ENCODE measurements at places on chromosomes 1 and 21.

DNA sequence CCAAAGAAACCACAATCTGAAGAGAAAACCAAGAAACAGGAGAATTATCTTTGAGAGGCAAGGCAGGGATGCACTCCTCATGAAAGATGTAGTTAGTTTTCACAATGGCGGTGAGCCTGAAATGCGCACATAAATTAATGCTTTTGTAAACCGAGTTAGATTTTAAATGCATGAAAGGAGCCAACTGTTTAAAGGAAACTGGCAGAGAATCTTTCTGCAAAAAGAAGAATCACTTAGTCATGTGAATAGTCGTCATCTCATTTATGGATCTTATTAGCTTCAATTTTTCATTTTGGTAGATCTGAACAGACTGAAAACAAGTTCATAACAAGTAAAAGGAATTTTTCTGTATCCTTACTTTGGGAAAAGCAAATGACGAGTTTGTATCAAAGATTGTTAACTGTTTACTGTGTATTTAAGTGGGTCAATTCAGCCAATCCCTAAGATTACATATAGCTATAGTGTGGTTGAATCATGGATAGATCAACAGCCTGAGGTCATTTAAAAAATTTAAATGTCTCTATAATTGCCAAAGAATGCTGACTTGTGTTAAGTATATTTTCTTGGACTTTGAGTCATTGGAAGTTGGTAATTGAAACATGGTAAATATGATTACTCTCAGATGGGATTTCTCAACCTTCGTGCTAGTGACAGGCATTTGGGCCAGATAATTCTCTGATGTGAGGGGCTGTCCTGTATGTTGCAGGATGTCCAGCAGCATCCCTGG is 226.6 kb upstream of the KAZN start:
- DNase-seq = no peak

DNA sequence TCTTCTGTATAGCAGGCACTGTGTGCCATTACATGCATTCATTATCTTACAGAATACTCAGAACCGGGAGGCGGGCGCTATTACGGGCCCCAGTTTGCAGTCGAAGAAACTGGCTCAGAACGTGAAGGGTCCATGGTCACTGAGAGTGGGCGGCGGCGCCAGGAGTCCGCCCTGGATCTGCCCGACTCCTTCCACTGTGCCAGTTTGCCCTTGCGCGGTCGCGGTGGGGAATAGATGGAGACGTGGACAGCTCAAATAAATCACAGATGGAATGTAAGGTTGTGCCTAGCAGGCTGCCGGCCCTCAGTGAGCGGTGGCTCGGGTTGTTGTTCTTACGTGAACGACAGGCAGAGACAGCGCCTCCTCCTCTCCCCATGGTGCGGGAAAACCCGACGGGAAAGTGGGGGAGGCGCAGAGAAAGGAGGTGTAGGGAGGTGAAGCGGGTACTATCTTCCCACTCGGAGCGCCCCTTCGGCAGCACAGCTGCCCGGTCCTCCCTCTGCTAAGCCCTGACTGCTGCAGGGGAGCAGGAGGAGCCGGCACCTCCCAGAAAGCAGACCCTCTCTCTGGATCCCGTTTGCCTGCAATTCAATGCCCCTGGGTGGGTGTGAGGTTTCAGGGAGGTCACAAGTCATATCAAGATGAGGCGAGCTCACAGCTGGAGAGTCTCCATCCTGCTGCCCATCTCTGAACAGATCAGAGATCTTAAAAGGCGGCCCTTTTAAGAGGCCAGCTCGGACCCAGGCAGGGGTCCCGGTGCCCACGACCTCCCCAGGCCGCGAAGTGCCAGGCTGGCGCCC is 1.1 kb downstream of the COL9A2 start:
- DNase-seq = no peak

GRCh38 chr1:223641523-223642039 is 23.9 kb downstream of the CAPN8 start:
- DNase-seq = no peak

DNA sequence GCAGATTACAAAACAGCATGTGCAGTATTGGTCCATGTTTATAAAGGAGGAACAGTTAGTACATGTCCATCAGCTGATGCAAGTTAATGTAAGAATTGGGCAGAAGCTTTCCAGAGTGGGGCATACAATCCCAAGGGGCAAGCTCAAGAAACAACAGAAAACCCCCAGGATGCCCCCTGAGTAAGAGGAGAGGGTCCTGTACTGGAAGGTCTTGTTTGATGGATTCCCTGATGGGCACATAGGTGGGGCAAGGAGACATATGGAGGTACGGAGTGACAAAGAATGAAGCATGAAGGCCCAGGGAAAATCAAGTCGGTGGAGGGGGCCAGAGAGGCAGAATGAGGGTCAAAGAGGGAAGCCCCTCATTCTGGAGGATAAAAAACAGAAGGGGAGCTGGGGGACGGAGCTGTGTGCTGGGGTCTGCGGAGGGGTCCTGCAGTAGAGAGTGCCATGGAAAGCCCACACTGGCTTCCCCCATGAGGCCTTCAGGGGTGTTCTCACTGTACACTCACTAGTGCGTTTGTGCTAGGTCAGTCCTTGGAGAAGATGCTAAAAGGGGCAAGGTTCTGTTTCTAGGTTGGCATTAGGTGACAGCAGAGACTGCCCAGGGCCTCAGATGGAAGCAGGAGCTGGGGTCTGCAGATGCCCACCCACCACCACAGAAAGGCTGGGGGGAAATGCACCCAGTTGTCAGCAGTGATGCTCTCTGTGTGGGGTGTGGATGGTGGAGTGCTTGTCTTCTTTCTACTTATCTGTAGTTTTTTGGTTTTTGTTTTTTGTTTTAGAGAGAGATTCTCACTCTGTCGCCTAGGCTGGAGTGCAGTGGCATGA is 12.5 kb upstream of the MATN1 start:
- no peak for DNase-seq

GRCh38 chr1:171134204-171134923 is 43.7 kb downstream of the FMO3 start:
- DNase-seq = no peak

DNA sequence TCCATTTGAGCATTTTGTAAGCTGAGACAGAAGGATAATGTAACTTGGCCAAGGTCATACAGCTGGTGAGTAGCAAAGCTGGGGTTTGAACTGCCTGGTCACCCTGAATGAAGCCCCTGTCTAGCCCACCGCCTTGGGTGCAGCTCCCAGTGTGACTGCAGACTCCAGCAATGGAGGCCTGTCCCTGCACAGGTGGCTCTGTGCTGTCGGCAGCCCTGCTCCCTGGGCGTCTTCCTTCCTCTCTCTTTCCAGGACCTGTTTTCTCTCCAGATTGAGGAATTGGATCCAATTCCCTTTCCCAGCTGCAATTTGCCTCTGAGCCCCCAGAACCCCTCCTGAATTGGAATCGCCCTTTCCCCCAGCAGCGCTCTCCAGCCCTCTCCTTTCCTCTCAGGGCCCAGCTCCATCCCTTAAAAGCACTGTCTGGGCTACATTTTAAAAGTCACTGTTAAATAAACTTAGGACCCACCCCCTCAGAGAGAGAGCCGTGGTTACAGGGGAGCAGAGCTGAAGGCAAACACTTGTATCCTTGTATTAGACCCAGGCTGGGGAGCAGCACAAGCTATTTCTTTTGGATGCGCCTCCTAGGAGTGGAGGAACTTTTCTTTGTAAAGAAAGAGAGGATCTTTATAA is 161.4 kb upstream of the LMO4 start:
- no peak for DNase-seq

DNA sequence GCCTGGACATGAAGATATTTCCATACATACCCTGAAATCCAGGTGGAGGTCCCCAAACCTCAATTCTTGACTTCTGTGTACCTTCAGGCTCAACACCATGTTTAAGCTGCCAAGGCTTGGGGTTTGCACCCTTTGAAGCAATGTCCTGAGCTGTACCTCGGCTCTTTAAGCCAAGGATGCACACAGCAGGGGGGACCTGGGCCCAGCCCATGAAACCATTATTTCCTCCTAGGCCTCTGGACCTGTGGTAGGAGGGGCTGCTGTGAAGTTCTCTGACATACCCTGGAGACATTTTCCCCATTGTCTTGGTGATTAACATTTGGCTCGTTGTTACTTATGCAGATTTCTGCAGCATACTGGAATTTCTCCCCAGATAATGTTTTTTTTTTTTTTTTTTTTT is 184.3 kb upstream of the RGS18 start:
- DNase-seq = no peak

DNA sequence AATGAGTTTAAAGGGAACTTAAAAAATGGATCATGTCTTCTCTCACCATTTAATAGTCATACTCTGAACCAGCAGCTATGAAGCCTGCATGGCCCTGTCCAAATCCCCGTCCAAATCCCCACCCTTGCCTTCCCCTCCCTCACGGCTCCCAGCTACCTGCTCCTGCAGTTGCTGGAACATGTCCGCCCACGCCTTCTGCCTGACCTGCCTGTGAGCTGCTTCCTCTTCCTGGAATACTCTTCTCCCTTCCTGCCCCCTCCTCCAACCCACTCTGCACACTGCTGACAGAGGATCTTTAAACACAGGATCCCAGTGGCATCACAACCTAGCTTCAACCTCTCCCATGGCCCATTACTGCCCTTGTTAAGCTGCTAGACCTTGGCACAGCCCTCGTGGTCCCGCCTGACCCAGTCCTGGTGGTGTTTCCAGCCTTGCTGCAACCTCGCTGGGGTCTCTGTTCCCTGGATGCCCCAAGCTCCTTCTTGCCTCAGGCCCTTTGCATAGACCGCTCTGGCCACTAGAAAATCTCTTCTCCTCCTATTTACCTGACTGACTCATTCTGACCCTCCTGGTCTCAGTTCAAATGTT is 118.3 kb downstream of the PTPRU start:
- no peak for DNase-seq

DNA sequence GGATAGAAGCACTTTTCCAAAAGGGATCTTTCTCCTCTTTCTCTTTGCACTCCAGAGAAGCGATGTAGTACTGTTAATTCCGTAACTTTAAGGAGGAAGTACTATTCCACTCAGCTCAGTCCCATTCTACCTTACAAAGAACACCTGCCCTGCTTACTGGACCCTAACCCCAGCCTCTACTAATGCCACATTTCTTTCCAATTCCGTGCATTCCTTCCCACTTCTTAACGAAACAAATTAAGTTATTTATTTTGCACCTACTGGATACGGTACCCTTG is 511 bp downstream of the NDC1 start:
- no peak for DNase-seq

- no peak for DNase-seq
Measured at GRCh38 chr1:159532922-159533321, 2.9 kb downstream of the OR10J5 start.

GRCh38 chr1:9503001-9503675 is 36.1 kb upstream of the SLC25A33 start:
- no peak for DNase-seq

- no peak for DNase-seq
Measured at GRCh38 chr1:4668743-4669700, 14.6 kb downstream of the AJAP1 start.

GRCh38 chr1:213032651-213033050 is 17.0 kb upstream of the ANGEL2 start:
- DNase-seq = no peak

DNA sequence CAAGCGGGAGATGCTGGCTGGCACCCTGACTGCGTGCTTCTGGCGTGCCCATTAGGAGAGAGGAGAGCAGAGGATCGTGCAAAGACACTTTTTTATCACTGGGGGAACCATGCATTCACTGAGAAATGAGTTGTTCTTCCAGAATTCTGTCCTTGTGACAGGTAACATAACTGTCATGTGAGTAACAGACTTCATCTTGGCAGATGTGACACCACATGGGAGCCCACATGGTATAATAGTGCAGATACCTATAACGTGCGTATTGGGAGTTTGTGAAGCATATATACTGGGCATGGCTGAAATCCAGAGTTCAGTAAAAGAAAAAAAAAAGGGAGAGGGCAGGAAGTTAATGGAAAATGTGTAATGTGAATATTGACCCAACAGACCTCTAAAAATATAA is 159.6 kb upstream of the BACE2 start:
- no peak for DNase-seq

Data from activated naive CD4-positive, alpha-beta T cell (primary cell).